ENCODE measurements at places on chromosomes 11 and 22.
A peak's percentile ranks its signal among the peaks of the same experiment; 100 is the strongest.

DNA sequence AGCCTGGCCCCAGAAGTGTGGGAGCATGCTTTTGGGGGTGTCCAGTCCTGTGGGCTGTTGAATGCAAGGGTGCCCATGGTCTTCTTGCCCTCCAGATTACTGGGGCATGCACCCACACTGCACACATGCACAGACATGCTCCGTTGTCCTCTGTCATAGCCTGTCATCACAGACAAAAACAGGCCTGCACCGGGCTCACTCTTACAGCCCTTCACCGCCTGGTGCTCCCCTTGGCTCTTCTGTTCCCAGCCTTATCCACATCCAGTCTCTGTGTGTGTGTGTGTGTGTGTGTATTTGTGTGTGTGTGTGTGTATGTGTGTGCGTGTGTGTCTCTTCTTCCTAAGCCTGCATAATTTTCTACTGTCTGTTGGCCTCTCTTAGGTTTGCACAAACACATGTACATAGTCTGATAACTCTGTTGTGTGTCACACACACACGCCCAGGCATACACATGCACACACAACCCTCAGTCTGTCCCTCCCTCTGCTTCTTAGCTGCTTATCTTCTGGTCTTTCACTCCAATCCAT is 23.4 kb upstream of the NECTIN1 start:
- no peaks in the 10 kb centered on the region for H3K36me3 ChIP-seq
- peaks cover 15% of the 10 kb centered on the region for H3K4me1 ChIP-seq
- H3K27ac ChIP-seq = no peak overlapping the region
- no peak overlapping the region for H3K4me3 ChIP-seq
- no peaks in the 10 kb centered on the region for H3K27me3 ChIP-seq
- DNase-seq = no peak

GRCh38 chr11:118922745-118923627 is 2.7 kb downstream of the BCL9L start:
- no peaks in the 10 kb centered on the region for H3K27me3 ChIP-seq
- no peak for DNase-seq
- peaks cover 67% of the 10 kb centered on the region for H3K4me1 ChIP-seq
- H3K4me3 ChIP-seq = peak overlapping the region; percentile 91
- no peaks in the 10 kb centered on the region for H3K36me3 ChIP-seq

DNA sequence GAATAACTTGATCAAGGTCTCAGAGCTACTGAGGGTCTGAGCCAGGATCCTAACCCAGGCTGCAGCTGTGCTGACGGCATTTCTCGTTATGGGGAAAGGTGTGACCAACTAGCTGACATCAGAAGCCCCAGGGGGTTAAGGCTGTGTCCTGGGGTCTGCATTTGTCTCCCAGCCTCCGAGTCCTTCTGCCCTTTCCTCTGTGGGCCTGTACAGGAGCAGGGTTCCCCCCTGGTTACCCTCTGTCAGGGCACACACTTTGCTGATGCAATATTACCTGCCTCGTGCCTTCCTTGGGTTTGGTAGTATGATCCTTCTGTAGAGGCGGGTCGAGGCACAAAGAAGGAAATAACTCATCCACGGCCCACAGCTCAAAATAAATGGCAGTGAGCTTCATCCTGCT is 183.0 kb downstream of the TBC1D22A start:
- H3K27me3 ChIP-seq = no peaks in the 10 kb centered on the region
- no peak overlapping the region for H3K4me3 ChIP-seq
- no peak for DNase-seq
- peaks cover 24% of the 10 kb centered on the region for H3K36me3 ChIP-seq
- H3K27ac ChIP-seq = no peak overlapping the region

GRCh38 chr11:115618428-115618827 is 114.2 kb upstream of the CADM1 start:
- no peak overlapping the region for H3K27ac ChIP-seq
- no peaks in the 10 kb centered on the region for H3K36me3 ChIP-seq
- DNase-seq = no peak
- no peak overlapping the region for H3K4me3 ChIP-seq
- peaks cover 2% of the 10 kb centered on the region for H3K27me3 ChIP-seq
- H3K4me1 ChIP-seq = peaks cover 12% of the 10 kb centered on the region

DNA sequence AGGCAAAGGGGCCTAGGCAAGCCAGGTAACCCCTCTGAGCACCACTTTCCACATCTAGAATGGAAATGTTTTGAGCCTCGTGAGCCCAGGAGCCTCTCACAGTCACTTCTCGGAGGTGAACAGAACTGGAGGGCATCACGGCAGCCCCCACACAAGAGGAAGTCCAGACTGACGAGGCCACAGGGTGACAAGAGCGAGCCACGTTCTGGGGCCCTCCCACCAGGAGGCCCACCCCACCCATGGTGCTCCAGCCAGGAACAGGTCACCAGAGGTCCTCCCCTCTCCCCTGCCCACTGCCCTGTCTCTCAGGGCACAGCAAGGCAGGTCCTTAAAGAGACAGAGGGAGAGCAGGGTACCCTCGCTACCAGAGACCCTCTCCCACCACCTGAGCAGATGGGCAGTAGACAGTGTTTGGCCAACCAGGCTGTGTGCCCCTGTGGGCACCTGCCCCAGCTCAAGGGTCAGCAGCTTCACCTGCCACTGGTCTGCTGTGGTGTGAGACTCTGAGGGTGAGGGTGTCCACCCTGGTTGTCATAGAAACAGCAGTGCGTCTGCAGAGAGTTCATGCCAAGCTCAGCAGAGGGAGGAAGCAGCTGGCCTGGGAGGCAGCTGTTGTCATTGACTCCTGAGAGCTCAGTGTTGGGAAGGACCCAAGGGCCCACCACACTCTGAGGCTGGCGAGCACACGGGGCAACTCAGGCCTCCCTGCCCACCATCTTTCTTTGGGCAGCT is 31.4 kb downstream of the RSPH14 start:
- no peaks in the 10 kb centered on the region for H3K36me3 ChIP-seq
- H3K4me1 ChIP-seq = peaks cover 11% of the 10 kb centered on the region
- DNase-seq = no peak
- H3K4me3 ChIP-seq = no peak overlapping the region

DNA sequence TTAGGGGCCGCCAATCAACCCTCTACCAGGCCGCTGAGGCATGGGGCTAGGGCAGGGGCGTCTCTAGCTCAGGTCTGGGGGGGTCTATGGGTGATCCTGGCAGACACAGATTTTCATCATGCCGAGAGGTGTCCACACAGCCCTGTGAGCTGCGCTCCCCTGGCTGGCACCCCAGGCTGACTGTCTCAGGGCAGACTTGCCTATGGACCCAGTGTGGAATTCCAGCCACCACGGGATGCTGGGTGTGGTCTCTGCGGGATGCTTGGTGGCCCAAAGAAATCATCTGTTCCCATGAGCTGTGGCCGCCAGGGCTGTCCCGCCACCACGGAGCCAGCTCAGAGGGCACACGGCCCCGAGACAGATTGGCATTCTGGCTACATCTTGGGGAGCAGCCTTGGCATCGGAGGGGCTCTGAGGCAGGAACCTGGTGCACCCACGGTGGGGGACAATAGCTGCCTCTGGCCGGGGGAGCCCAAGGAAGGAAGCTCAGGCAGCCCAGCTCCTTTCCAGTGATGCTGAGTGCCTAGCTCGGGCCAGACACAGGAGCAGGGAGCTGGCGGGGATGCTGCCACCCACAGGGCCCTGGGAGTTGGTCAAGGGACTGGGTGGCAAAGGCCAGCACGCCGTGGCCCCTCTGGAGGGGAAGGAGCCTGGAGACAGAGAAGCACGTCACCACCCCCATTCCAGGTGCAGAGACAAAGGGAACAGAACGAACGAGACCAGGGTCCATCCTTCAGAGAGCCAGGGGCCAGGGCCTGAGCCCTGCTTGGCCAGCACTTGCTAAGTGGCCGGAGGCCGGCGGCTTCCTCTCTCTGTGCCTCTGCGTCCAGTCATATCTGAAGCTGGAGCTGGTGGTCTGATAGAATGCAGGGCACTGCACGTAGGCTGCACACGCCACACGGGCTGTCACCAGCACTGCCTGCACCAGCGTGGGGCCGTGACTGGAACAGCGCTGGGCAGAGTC is 64.4 kb upstream of the FGF3 start:
- H3K27ac ChIP-seq = no peak overlapping the region
- H3K4me3 ChIP-seq = no peak overlapping the region
- H3K4me1 ChIP-seq = no peaks in the 10 kb centered on the region
- peaks cover 5% of the 10 kb centered on the region for H3K27me3 ChIP-seq

DNA sequence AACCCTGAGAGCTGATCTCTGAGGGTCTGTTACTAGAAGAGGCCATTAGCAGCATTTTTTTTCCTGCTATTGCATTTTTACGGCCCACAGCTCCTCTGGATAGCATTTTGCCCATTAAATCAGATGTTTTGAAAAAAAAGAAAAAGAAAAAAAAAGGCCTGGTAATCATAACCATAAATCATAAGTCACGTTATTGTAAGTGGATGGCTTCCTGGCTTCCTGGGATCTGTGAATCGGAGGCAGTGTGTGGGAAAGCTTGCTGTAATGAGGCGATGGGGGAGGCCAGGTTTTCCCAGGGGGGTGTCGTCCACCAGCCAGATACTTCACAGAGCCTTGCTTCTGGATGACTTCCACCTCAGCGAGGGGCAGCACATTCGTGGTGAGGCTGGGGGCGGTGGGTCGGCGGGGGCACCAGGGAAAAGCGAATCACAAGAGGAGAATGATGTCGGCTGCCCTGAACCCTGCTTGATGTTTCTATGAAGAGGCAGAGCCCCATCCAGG is 106.5 kb upstream of the SYT13 start:
- peaks cover 10% of the 10 kb centered on the region for H3K4me1 ChIP-seq
- H3K36me3 ChIP-seq = no peaks in the 10 kb centered on the region
- peaks cover 24% of the 10 kb centered on the region for H3K27me3 ChIP-seq
- peak overlapping the region; percentile 69 for H3K27ac ChIP-seq
- DNase-seq = no peak

GRCh38 chr11:67178421-67178820 is 59.4 kb downstream of the KDM2A start:
- DNase-seq = no peak
- H3K4me3 ChIP-seq = no peak overlapping the region
- H3K36me3 ChIP-seq = peaks cover 14% of the 10 kb centered on the region
- no peak overlapping the region for H3K27ac ChIP-seq

- H3K4me3 ChIP-seq = no peak overlapping the region
- H3K36me3 ChIP-seq = no peaks in the 10 kb centered on the region
- no peak overlapping the region for H3K27ac ChIP-seq
- no peak for DNase-seq
- no peaks in the 10 kb centered on the region for H3K4me1 ChIP-seq
Observed at GRCh38 chr11:80521592-80521991, 1080.8 kb upstream of the TENM4 start.

- H3K36me3 ChIP-seq = peaks cover 6% of the 10 kb centered on the region
- no peak overlapping the region for H3K4me3 ChIP-seq
- no peak for DNase-seq
- H3K27ac ChIP-seq = no peak overlapping the region
- peaks cover 9% of the 10 kb centered on the region for H3K4me1 ChIP-seq
Observed at GRCh38 chr11:128451652-128452470, 135.5 kb downstream of the ETS1 start.

DNA sequence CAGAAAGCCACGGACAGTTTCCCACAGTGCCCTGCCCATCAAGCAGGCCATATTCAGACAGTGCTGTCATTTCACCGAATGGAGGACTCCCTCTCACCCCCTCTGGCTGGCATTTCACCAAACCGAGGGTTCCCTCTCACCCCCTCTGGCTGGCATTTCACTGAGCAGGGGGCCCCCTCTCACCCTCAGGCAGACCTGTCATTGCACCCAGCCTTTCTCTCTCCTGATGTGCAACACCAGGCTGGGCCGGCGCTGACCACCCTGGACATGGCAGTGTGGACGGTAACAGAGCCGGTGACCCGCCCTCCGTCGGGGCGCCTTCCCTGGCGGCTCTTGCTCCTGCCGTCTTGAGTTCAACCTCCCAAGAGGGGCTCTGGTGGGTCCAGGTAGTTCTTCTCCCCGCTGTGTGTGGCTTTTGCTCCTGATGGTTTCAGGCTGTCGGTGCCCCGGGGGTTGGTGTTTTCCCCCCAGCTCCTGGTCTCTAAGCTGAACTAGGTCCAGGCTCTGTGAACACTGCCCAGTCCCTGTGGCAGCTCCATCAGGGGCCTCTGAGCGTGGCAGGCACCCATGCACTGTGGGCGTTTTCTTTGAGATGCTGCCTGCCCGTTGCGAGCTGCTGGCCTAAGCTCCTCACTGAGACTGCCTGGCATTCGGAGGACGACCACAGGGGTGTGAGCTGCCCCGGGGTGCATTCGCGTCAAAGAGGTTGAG is 46.9 kb downstream of the SMIM38 start:
- peaks cover 11% of the 10 kb centered on the region for H3K4me1 ChIP-seq
- no peak for DNase-seq
- H3K27me3 ChIP-seq = peaks cover 7% of the 10 kb centered on the region
- no peaks in the 10 kb centered on the region for H3K36me3 ChIP-seq
- no peak overlapping the region for H3K4me3 ChIP-seq

GRCh38 chr11:44255406-44256071 is 54.4 kb downstream of the ALX4 start:
- peaks cover 38% of the 10 kb centered on the region for H3K36me3 ChIP-seq
- no peak overlapping the region for H3K4me3 ChIP-seq

- H3K27me3 ChIP-seq = no peaks in the 10 kb centered on the region
- H3K27ac ChIP-seq = no peak overlapping the region
- no peaks in the 10 kb centered on the region for H3K36me3 ChIP-seq
- no peak for DNase-seq
- H3K4me3 ChIP-seq = no peak overlapping the region
Observed at GRCh38 chr11:113311536-113311935, 2.8 kb upstream of the TTC12 start.

DNA sequence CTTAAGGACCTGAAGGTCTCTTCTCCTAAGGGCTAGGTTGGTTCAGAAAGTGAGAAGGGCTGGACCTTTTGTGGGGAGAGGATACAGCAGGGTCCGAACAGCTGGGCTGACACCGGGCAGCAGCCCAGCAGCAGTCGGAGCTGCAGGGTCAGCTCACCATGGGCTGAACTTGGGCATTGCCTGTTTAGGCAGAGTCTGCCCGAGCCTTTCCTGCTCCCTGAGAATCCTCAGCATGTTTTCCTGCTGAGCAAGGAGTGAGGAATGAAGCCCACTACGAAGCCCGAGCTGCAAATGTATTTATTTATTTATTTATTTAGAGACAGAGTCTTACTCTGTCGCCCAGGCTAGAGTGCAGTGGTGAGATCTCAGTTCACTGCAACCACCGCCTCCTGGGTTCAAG is 83.9 kb downstream of the PTPRJ start:
- peak overlapping the region; percentile 33 for H3K4me3 ChIP-seq
- H3K27ac ChIP-seq = peak overlapping the region; percentile 97
- peaks cover 8% of the 10 kb centered on the region for H3K36me3 ChIP-seq

GRCh38 chr22:46350121-46350520 is 14.6 kb downstream of the TRMU start:
- peaks cover 33% of the 10 kb centered on the region for H3K36me3 ChIP-seq
- no peak overlapping the region for H3K27ac ChIP-seq
- H3K4me1 ChIP-seq = no peaks in the 10 kb centered on the region
- H3K4me3 ChIP-seq = no peak overlapping the region
- H3K27me3 ChIP-seq = no peaks in the 10 kb centered on the region

GRCh38 chr11:2589538-2589934 is 110.3 kb downstream of the KCNQ1OT1 start:
- H3K4me3 ChIP-seq = no peak overlapping the region
- H3K36me3 ChIP-seq = peaks cover 5% of the 10 kb centered on the region
- no peak for DNase-seq

- peaks cover 15% of the 10 kb centered on the region for H3K4me1 ChIP-seq
- no peak overlapping the region for H3K4me3 ChIP-seq
- no peaks in the 10 kb centered on the region for H3K36me3 ChIP-seq
- DNase-seq = no peak
- H3K27me3 ChIP-seq = peaks cover 17% of the 10 kb centered on the region
Observed at GRCh38 chr11:123186286-123186685, 8.8 kb downstream of the CLMP start.

- H3K4me3 ChIP-seq = peak overlapping the region; percentile 97
- H3K4me1 ChIP-seq = peaks cover 26% of the 10 kb centered on the region
- peak overlapping the region; percentile 98 for H3K27ac ChIP-seq
- no peaks in the 10 kb centered on the region for H3K27me3 ChIP-seq
- no peak for DNase-seq
Observed at GRCh38 chr11:73759610-73760134, 1.2 kb downstream of the RAB6A start.
